ENCODE measurements at places on chromosomes 1 and 21. TPM values are rescaled to one million over a fixed set of nuclear protein-coding genes. Genes with fewer than 3 reads are reported as not detected.
A peak's percentile ranks its signal among the peaks of the same experiment; 100 is the strongest.

The SLFNL1 gene
- total RNA-seq: not detected

The TMCO2 gene
- total RNA-seq: not detected

The RNU1-2 gene
- total RNA-seq: under 0.01 TPM

The TNFRSF14 gene
- total RNA-seq: 43.6 TPM

The IL12RB2 gene
- 1.7 TPM for total RNA-seq

The TLCD4 gene
- total RNA-seq: 6.5 TPM

The TFAP2E gene
- total RNA-seq: 5.4 TPM

The PTPN7 gene
- total RNA-seq: 2.1 TPM

The BACE2 gene
- 26.8 TPM for total RNA-seq

The THRAP3 gene
- total RNA-seq: 64.1 TPM

GRCh38 chr21:15199414-15200383, 134.9 kb upstream of the NRIP1 start:
- DNase-seq: no peak

DNA sequence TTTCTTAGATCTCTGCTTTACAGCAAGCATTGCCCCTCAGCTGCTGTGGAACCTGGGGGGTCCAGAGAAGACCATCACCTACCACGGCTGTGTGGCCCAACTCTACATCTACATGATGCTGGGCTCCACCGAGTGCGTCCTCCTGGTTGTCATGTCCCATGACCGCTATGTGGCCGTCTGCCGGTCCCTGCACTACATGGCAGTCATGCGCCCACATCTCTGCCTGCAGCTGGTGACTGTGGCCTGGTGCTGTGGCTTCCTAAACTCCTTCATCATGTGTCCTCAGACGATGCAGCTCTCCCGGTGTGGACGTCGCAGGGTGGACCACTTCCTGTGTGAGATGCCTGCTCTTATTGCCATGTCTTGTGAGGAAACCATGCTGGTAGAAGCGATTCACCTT, 33.4 kb upstream of the OR2B11 start:
- no peak for DNase-seq

DNA sequence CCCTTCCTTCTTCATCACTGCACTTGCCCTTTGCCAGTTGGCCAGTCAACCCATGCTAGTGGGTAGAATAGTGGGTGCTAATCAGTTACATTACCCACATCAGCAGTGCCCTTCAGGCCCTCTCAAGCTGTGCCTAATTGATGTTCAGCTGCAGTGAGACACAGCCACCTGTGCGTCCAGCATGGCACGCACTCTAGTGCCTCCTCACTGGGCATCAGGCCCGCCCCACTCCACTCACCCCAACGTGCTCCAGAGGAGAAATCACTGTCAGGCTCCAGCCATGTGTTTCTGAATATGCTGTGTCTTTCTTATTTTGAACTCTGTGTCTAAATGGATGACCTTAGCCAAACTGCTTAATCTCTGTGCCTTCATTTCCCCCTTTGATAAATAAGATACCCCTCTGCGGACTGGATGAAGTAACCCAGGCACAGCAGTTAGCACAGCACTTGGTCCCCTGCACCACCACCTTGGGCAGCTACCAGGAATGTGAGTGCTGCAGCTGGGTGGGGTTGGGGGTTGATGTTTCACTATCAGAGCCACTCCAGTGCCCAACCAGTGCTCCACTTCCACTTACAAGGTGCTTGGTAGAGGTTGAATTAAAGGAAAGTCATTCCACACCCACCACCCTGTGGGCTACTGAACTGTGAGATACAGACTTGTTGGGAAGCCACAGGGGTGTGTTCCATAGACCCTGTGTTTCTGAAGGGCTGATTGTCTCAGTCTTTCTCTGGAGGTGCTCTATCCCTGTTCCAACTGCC, 8.9 kb upstream of the ADORA3 start:
- no peak for DNase-seq

GRCh38 chr1:119895102-119895501, 1.2 kb downstream of the ADAM30 start:
- no peak for DNase-seq

DNA sequence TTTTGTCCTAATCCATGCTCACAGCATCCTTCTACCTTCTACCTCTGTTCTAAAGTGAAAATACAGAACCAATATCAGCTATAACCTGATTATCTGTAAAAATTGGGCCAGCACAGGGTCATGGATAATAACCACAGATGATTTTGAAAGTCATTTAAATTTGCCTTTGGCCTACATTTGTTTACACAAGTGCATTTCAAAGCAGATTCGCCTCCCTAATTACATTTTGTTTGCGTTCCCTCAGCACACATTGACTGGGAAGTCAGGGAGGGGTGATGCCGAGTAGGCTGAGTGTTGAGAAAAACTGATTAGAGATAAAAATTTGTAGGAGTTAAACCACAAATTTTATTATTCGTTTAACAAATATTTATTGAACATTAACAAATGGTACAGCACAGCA, 19.2 kb upstream of the RGS8 start:
- no peak for DNase-seq

DNA sequence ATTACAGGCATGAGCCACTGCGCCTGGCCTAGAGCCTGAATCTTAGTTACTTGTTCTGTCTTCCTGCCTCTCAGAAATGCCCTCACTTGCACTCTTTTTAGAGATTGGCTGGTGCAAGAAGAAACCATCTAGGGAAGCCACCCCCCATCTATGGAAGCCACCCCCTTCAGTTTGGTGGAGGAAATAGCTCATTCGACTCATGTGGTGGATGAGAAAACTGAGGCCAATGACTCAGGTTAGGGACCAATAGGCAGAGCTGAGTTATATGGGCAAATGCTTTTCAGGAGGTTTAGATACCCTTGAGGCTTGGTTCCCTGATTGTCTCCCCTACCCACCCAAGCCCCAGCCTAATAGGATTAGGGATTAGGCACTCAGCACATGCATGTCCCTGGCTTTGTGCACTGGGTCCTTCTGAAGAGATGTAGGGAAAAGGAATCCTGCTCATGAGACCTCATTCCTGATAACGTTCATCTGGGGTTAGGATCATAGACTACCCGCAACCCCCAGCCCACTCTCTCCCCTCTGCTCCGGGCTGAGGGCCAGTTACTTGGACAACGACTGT, 77.1 kb downstream of the PAX7 start:
- DNase-seq: no peak

DNA sequence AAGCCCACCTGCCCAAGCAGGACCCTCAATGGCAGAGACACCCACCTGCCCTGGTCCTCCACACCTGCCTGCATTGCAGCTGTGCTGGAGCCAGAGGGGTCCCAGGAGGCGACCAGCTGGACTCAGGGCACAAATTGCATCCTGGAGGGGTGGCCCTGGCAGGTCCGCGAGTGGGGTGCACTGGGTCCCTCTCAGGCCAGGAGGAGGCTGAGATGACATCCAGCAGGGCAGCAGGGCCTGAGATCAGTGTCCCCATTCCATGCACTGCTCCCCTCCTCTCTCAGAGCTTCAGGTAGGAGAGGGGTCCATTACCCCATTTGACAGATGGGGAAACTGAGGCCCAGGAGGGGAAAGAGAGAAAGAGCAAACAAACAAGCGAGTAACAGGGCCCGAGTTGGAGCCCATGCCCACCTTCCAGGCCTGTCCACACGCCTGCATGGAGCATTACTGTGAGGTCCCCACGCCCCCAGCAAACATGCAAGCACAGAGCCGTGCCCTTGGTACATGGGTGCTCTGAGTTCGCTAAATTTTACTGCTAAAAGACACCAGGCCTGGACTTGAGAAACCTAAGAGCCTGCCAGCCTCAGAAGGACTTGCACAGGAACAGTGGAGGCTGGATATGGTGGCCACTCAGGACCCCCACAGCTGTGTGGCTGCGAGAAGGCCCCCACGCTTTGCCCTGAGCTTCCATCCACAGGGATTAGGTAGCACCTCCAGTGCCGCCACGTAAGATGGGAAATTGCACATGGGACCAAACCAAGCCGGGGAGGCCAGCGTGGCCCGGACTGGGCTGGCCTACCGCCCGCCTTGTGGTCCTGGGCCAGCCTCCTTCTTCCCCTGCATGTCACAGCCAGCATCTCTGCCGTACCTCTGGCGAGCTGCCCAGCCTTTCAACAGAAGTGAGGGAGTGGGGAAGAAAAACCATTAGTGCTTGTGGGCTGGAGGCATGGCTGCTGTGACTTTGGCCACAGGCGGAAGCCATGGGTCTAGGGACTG, 7.4 kb downstream of the WNT3A start:
- peak; percentile 85 for DNase-seq

GRCh38 chr1:46969014-46969619, 27.8 kb upstream of the CYP4A11 start:
- DNase-seq: no peak

DNA sequence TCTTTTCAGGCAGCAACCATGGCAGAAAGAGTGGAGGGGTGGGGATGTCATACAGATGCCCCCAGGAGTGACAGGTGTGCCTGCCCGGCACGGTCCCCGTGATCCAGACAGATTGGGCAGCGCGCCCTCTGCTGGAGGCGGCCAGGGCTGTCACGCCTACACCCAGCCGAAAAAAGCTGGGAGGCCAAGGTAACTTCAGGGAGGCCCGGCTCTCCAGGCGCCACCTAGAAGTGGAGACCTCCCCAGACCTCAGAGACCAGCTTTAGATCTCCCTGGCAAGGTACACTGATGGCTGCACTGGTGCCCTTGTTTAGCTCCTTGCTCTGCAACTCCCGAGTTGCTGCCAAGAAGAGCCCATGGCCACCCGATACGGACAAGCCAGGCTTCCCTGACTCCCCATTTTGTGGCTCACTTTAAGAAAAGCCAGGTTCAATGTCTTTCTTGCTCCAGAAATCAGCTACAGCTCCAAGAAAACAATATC, 6.6 kb downstream of the GOLT1A start:
- peak; percentile 95 for DNase-seq

- no peak for DNase-seq
These were observed 45.2 kb downstream of the LYST start for GRCh38 chr1:235821361-235821981.

DNA sequence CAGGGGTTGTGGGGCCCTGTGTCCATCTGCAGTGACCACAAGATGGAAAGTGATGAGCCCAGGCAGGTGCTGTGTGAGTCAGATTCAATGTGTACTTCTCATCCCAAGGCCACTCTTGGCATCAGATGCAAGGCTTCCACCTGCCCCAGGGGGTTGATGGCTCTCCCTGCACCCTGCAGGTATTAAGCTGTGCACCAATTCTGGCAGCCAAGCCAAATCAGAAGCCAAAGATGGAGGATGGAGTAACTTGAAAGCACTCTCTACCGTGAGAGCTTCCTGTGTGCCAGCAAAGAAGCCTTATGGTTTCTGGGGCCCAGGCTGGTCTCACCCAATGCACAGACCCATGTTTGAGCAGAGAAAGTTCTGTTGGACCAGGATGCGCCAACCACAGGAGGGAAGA, 44.3 kb upstream of the TENT5C start:
- peak; percentile 29 for DNase-seq

DNA sequence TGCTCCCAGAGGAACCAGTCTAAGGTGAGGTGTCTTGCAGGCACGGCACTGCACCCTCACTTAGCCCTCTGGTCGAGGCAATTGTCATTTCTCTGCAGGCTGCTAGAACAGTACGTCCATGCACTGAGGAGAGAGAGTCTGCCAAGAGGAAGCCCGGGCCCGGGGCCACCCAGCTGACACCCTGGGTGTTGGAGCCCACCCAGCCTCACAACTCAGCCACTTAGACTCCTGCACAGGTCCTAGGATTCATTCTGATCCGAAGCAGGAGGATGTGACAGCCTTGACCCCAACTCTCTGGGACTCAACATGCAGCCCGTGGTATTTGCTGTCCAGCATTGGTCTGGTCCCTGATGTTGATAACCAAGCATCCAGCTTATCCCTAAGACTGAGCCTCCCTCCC, 111.9 kb downstream of the ADSS2 start:
- DNase-seq: no peak

GRCh38 chr1:237685551-237685950, 205.2 kb downstream of the ZP4 start:
- no peak for DNase-seq

DNA sequence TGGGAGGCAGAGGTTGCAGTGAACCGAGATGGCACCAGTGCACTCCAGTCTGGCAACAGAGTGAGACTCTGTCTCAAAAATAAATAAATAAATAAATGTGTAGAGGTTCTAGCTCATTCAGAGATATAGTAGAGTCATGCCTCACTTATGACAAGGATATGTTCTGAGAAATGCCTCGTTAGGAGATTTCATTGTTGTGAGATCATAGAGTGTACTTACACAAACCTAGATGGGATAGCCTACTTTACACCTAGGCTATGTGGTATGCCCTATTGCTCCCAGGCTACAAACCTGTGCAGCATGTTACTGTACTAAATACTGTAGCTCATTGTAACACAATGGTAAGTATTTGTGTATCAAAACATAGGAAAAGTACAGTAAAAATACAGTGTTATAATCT, 155.3 kb upstream of the JUN start:
- DNase-seq: no peak

DNA sequence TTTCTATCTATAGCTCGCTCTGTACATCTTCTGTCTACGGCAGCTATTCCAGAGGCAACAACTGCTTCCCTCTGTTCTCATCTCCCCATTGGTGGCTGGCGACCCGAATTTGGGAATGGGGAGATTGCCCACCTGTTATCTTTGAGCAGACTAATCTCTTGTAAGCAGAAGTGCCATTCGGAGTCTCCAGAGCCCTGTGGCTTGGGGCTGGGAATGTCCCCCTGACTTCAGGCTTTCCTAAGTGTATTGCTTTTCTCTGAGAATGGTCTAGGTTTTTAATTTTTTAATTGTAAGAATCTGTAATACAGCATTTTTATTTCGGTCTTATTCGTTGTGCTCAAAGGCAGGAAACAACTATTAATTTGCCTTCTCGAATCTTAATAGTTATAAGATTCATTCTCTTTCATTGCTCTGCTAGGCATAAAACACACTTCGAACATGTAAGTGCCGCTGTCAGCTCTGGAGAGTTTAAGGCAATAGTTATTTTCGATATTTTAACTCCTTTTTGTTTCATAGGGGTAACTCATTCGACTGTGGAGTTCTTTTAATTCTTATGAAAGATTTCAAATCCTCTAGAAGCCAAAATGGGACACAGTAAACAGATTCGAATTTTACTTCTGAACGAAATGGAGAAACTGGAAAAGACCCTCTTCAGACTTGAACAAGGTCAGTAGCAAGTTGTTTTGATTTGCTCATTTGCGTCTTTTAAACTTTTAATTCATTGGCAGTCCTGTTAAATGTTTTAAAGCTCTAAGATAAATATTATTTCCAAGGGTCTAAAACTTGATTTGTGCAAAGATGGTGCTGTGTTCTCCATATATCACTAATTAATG, 514 bp downstream of the AGL start:
- no peak for DNase-seq

- no peak for DNase-seq
These were observed 11.0 kb downstream of the FAM163A start for GRCh38 chr1:179754041-179754624.
